ENCODE measurements at places on chromosomes 7 and 10.
A peak's percentile ranks its signal among the peaks of the same experiment; 100 is the strongest.

- no peak for DNase-seq
These were observed 18.8 kb downstream of the CDC123 start for GRCh38 chr10:12214763-12215218.

DNA sequence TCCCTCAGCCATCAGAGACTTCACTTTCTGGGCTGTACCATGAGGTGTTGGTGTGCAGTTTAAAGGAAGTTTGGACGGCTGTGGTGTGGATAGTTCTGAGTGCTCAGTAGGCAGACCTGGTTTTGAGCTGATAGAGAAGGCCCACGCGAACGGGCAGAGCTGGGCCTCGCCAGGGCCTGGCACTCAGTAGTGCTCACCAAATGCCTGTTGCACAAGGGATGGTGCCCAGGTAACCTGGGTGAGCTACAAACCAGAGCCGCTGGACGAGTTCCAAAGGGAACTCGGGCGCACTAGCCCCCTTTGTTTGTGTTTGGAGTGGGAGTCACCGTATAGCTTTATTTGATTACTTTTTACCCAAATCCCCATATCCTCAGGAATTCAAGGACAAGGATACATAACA, 95.5 kb downstream of the LHPP start:
- DNase-seq: no peak

DNA sequence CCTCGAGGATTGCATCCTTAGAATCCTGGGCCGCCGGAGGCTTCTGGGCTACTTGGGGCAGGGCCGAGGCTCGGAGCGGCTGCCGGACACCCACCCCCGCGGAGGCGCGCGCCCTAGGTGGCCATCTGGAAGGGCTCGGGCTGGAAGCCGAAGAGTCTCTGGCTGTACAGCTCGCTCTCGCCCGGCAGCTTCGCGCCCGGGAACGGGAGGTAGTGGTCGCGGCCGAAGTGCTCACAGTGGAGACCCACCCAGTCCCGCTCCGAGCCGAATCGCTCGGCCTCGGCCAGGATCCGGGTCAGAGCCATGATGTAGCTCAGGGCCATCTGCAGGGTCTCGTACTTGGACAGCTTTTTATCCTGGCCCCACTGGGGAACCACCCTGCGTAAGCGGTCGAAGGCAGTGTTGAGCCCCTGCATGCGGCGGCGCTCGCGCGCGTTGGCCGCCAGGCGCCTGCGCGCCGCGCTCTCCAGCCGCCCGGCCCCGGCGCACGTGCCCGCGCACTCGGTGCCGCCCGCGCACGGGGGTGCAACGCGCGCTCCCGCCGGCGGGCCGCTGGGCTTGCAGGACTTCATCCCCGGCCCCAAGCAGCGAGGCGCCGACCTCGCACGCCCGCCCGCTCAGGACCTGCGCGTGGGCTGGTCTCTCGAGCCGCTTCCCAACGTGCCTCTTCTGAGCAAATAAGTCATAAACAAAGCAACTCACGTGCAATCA, 652 bp downstream of the ATOH7 start:
- peak; percentile 78 for DNase-seq

DNA sequence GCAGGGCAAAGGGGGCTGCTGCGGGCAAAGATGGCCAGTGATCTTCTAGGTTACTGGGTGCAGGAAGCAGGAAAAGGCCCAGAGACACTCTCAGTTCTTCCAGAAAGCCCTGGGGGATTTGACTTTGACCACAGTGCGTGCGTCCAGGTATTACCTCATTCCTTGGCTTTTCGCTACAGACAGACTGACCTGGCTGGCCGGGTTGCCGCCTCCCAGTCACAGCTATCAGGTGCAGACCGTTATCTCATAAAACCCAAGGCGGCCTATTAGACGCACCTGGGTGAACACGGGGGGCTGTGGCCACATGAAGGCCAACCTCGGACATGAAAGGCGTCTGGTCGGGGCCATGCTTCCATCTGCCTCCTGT, 80.3 kb downstream of the FOXL3 start:
- no peak for DNase-seq

GRCh38 chr7:144969787-144970186, 133.9 kb upstream of the TPK1 start:
- no peak for DNase-seq

- no peak for DNase-seq
These were observed 36.2 kb downstream of the FKBP6 start for GRCh38 chr7:73364006-73364728.

- DNase-seq: peak; percentile 51
These were observed at the start of gene STAMBPL1 for GRCh38 chr10:88879534-88880281. Gene STAMBPL1, plus strand, starts transcription at chr10:88880245. Its CDS starts 21,464 bp downstream, at chr10:88901709.
